ENCODE measurements at places on chromosomes 6 and 20.

DNA sequence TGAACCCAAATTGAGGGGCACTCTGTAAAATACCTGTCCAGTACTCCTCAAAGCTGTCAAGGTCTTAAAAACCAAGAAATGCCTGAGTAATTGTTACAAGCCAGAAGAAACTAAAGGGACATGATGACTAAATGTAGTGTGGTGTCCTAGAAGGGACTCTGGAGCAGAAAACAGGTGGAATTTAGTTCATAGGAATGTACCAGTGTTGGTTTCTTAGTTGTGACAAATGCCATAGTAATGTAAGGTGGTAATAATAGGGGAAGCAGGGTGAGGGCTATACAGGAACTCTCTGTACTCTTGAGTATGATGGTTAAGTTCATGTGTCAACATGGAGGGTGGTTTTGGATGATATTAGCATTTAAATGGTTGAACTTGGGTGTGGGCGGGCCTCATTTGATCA, 92.3 kb downstream of the CNBD2 start:
- no peak for DNase-seq

- DNase-seq = no peak
Observed at GRCh38 chr20:59003836-59004492, 3.1 kb downstream of the CTSZ start.

GRCh38 chr6:141451511-141452353, 681.0 kb upstream of the GJE1 start:
- no peak for DNase-seq

GRCh38 chr6:112154711-112155110, 67.3 kb downstream of the FAM229B start:
- DNase-seq = no peak

- peak; percentile 61 for DNase-seq
Observed at GRCh38 chr20:32470025-32470861, 112.1 kb downstream of the ASXL1 start.

GRCh38 chr6:93859971-93860370, 440.6 kb upstream of the EPHA7 start:
- no peak for DNase-seq

DNA sequence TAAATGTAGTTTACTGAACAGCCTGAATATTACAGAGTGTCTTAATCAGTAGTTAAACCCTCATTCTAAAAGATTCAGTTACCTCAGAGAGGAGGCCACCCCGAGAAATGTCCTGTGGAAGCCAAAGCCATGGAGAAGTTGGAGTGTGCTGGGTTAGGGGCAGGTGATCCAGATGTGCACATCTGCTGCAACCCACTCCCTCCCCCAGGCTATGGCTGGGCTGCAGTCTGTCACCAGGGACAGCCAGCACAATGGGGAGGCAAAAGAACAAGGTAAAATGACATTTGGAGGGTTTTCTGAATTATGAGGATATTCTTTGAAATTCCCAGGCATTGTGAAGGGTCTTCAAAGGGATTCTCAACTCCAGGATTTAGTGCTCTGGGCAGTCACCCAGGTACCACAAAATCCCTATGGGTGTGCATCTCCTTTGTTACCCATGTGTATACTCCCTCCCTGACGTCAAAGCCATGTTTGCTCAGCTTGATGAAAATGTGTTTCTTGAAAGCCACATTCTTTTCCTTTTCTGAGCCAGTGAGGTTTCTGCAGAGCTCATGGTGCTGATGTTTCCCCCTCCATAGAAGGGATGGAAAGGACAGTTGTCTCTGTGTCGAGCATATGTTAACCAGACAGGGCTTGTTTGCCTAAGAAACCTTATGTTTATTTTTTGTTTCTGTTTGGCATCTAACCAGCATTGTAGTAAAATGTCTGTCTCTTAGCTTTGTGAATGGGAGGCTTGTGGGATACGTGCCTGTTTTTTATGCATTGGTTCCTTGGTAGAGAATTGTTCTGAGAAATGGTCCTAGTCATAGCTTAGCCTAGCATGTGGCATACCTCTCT, 212.3 kb upstream of the TBX18 start:
- DNase-seq = no peak

- peak; percentile 65 for DNase-seq
Observed at GRCh38 chr6:26520850-26521599, 17.1 kb upstream of the HMGN4 start.

- DNase-seq = no peak
Observed at GRCh38 chr20:51987812-51988211, 185.5 kb upstream of the SALL4 start.

GRCh38 chr6:140597181-140597580, 1222.7 kb upstream of the CITED2 start:
- DNase-seq = no peak

DNA sequence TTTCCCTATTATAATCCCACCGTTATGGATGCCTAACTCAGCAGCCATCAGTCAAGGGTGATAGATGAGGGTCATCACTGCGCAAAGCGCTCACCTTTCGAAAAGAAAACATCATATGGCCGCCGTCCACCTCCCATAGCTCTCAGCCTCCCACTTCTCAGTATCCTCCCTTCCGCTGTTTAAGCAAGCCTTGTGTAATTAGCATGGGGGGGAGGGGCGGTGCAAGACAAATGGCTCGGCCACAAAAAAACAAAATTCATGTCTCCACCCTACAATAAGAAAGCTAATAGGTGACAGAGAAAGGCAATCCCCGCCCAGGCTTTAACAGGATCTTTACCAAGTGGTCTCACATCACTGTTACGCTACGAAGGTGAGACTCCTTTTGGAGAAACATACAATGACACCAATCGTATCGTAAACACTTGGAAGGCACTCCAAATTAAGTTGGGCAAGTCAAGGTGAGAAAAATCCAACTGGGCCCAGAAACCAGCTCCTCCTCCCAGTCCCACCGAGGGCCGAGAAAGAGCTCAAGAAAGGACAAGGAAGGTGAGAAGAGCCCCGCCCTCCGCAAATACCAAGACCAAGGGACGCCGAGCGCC, 645 bp downstream of the DDX39B start:
- no peak for DNase-seq

- no peak for DNase-seq
Observed at GRCh38 chr20:39259010-39259803, 297.1 kb downstream of the DHX35 start.

- no peak for DNase-seq
Observed at GRCh38 chr6:156869980-156870398, 92.8 kb downstream of the ARID1B start.

- no peak for DNase-seq
Observed at GRCh38 chr20:14829906-14830305, 492.5 kb upstream of the FLRT3 start.

GRCh38 chr20:10090588-10091166, 55.9 kb downstream of the ANKEF1 start:
- peak; percentile 29 for DNase-seq

DNA sequence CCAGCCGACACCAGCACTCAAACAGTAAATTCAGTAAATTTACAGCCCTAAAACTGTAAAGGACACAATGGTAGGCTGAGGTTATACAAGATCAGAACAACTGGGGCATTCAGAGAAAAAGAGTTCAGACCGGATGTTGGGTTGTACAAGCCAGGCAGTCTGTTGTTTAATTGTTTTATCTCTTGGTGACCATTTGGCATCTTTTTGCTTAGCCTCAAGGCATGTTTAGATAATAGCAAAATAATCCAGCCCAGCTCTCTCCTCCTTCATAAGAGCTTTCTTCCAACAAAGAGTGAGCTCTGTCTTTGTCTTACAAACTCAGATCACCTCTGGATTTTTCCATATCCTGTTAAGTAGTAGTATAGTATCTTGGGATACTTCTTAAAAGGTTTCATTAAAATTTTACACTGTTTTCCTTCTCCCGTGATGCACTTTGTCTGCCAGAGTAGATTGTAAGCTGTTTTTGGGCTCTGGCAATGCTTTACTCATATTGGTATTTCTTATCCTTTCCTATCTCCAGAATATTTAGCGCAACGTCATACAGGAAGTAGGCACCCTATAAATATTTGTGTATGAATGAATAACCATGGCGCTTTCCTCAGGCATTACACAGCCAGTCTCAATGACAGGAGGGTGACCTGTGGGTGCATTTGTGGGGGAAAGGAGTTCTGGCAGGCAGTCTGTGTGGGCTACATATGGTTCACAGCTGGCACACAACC, 35.6 kb upstream of the TRAM2 start:
- DNase-seq = no peak

GRCh38 chr6:16510245-16510644, 251.0 kb downstream of the ATXN1 start:
- no peak for DNase-seq

DNA sequence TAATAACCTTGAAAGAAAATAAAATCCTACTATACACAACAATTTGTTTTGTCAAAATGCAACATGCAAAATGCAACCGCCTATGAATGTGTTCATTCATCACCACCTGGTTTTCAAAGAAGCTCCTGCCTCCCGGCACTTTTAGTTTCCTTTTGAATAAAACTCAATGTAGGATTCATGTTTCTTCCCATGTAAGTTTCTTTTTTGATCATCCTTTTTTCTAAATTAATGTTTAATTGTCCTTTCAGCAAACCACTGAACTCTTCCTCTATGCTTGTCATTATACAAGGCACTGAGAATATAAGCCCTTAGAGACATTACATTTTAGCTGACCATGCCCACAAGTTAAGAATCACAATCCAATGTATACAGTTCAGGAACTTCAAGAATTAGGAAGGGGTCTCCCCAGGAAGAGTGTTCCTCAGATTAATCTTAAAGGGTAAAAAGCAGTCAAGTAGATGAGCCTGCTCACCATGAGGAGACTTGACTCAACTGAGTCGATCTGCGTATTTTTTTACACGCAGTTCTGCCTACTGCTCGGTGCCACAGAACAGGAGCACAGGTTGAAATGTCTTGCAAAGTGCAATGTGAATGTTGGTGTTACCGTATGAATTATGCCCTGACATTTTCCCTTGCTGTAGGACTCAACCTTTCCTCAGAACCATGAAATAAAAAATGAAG, 7.2 kb upstream of the THEMIS start:
- no peak for DNase-seq

DNA sequence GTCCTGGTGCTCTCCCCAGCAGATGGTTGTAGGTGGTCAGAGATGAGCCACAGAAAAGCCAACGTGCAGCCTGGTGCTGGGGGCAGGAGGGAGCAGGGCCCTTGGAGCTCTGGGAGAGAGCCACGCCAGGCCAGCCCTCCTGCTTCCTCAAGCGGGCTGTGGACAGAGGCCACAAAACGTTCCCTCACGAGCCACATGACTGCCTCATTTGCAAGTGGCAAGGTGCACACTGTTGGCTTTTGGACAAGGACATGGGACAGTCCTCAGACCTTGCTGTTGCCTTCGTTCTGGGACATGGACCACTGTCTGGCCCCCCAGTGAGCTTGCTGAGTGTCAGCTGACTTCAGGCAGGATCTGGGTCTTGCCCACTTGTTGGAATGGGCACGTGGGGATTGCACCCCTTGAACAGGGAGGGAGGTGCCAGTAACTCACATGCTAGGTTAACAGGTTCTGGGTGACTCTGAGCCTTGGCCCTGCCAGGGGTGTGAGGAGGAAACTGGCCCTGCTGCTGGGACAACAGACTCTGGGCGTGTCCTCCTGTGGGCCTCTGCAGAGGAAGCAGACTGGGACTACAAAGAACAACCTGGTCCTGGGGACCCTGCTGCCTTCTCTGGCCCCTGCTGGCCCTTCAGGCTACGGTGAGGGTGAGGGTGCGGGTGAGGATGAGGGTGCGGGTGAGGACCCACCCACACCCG, 2.6 kb downstream of the SLCO4A1 start:
- DNase-seq = no peak

GRCh38 chr6:70118670-70119069, 184.2 kb downstream of the COL9A1 start:
- DNase-seq = no peak

GRCh38 chr20:36717657-36718056, 28.2 kb downstream of the NDRG3 start:
- DNase-seq = no peak

DNA sequence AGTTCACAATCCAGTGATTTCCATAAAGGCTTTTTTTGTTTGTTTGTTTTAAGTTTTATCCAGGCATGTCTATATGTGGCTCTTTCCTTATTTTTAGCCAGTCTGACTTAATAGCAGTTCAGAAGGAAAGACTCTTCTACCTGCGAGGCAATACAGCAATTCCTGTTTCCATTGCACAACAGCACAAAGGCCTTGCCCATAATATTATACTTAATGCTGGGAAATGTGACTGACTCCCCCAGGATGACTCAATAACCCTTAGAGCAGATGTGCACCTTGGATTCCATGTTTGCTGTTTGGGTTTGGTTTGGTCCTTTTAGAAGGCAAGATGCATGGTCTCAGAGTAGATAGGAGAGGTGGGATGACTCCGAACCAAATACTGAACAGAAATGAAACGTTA, 184.1 kb downstream of the MTFR2 start:
- DNase-seq = no peak

DNA sequence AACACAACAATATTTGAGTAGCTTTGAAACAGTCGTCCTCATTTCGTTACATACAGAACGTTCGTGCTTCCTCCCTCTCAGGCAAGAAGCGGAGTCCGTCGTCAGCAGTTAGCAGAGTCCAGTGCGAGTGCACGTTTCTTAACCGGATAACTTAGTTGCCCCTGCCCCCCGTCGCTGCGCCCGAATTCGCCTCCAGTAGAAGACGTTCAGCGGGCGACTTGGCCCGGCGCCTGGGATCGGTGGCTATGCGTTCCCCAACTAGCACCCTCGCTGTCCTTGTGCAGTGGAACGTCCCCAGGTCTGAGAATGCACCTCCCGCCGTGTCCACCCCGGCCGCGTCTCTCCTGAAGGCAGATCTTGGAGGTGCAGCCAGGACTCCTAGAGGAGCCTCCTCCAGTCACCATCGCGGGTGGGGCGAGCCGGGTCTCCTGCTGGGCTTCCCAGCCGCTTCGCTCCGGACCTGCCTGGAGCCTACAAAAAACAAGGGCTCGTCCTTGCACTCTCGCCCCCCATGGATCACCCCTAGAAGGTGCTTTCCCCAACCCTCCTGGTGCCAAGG, 910 bp upstream of the PCSK2 start:
- DNase-seq = no peak

- no peak for DNase-seq
Observed at GRCh38 chr20:51735728-51736600, 32.2 kb downstream of the ATP9A start.

GRCh38 chr6:126641641-126642040, 301.7 kb downstream of the CENPW start:
- no peak for DNase-seq

GRCh38 chr6:52420668-52421358, 671 bp downstream of the EFHC1 start:
- DNase-seq = no peak

DNA sequence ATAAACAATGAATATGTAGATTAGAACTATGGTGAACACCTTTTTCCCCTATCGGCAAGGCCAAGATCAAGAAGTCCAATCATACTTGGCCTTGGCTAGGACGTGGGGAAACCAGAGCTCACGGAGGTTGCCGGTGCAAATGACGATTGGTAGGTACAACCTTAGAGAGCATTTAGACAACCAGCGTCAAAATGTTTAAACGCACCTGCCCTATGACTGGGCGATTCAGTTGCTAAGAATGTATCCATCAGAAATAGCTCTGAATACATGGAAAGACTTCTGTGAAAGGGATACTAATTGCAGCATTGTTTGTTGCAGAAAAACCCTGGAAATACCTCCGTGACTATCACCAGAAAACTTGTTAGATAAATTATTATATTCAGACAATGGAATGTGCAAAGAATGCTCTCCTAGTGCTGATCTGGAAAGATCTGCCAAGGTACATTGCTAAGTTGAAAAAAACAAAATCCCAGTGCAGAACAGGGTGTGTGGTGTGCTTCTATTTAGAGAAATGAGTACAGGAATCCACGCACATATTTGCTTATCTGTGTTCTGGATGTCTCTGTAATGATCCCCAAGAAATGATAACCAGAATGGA, 48.0 kb upstream of the PTPN1 start:
- DNase-seq = no peak

GRCh38 chr20:55094353-55094861, 619.0 kb downstream of the DOK5 start:
- no peak for DNase-seq

GRCh38 chr20:63005862-63006539, 763 bp downstream of the BHLHE23 start:
- DNase-seq = no peak
